Frontal cortex (tissue), 4 donors: ENCODE measurements at places on chromosomes 7 and 10.

DNA sequence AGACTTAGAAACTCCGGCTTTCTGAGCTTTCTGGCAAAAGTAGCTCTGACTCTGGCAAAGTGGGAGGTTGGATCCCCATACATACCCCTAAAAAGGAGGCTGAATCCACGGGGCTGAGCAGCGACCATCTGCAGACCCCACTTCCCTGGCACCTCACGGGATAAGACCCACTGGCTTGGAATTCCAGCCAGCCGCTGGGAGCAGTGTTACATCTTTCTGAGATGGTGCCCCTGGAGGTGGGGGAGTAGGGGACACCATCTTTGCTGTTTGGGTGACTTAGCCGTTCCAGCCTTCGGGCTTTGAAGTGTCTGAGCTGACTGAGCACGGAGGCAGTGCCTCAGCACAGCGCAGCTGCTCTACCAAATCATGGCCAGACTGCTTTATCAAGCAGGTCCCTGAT is 45.0 kb upstream of the GRM3 start:
- DNase-seq = no peak

GRCh38 chr10:94129393-94130130 is 135.8 kb downstream of the PLCE1 start:
- DNase-seq = peak; percentile 14

DNA sequence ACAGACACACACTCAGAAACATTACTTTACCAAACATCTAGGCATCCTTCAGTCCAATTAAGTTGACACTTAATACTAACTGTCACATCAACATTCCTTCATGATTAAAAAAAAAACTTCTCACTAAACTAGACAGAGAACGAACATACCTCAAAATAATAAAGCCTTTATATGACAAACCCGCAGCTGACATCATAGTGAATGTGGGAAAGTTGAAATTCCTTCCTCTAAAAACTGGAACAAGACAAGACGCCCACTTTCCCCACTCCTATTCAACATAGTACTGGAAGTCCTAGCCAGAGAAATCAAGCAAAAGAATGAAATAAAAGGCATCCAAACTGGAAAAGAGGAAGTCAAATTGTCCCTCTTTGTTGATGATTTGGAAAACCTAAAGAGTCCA is 96.9 kb upstream of the PPP1R9A start:
- DNase-seq = no peak

DNA sequence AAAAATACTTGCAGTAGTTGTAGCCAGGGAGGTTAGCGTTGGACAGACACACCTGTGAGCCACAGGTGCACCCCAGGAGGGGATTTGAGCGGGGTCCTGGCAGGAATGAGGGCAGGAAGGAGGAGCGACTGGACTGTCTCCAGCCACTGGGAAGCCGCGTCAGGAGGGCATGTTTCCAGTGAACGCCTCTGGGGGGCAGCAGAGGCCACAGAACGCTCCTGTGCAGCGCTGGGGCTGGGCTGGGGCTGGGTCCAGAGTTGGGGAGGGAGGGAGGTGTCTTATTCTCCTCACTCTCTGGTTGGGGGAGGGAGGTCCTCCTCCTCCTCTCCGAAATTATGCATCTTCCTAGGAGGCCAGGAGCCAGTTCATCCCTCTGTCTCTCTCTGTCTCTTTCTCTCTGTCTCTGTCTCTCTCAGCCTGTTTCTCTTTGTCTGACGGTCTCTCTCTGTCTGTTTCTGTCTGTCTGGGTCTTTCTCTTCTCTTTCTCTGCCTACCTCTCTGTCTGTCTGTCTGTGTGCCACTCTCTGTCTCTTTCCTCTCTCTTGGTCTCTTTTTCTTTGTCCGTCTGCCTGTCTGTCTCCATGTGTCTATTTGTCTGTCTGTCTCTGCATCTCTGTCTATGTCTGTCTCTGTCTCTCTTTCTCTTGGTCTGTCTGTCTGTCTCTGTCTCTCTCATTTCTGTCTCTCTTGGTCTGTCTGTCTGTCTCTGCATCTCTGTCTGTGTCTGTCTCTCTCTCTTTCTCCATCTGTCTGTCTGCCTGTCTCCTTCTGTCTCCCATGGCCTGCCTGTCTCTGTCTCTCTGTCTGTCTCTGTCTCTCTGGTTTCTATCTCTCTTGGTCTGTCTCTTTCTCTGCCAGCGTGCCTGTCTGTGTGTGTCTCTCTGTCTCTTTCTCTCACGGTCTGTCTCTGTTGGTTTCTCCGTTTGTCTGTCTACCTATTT is 9.9 kb upstream of the PSMG3 start:
- peak; percentile 83 for DNase-seq

DNA sequence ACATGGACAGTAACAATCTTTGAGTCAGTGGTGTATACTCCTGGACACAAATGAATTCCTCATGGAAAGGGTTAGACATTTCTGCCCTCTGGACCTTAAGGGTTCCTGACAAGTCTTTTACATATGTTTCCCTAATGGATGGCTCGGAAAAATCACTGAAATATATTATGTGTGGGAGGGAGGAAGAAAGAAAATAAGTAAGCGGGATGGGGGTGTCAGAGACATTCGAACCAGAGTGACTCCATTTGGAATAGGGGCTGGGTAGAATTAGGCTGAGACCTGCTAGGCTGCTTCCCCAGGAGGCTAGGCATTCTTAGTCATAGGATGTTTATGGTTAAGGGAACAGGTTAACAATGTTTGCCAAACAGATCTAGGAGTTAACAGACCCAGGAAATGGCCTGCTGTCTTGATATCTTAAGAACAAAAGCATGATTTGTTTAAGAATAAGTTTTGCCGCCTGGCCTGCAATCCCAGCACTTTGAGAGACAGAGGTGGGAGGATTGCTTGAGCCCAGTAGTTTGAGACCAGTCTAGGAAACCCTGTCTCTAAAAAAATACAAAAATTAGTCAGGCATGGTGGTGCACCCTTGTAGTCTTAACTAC is 1241.7 kb downstream of the TYW1 start:
- DNase-seq = no peak

- no peak for DNase-seq
Observed at GRCh38 chr10:103374263-103374662, 6.5 kb downstream of the TAF5 start.

DNA sequence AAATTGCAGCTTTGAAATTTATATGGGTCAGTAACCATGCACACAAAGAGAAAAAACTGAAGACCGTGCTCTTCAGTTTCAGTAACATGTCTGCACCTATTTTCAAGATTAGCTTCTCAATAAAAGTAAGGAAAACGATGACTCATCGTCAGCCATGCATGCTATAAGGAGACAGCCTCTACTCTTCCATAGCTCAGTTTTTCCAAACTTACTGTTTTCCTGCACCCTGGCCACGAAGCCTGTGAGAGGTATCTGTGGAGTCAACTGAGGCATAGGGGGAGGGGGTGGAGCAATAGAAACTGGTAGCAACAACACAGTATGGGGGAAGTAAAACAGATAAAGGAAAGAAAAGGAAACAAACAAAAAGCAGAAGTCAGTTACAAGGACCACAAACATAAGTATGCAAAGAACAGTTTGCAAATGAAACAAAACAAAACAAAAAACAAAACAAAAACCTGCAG is 58.0 kb downstream of the PDSS1 start:
- no peak for DNase-seq

GRCh38 chr10:24622781-24623301 is 100.8 kb downstream of the ARHGAP21 start:
- DNase-seq = no peak

DNA sequence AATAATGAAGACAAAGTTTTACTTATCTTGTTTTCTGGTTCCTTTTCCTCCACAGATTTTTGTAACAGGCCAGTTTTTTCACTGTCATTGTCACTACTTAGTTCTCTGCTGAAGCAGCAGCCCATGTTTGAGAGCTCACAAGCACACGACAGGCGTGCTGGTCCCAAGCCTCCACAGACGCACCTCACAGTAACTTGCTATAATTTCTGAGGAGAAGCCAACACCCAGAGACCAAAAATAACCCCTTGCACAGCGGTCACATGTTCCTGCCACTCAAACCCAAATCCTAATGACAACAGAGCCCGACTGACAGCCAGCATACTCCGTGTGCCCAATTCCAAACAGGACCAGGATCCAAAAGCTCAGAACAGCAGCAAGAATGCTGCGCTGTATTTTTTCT is 58.5 kb downstream of the LARP4B start:
- DNase-seq = no peak

DNA sequence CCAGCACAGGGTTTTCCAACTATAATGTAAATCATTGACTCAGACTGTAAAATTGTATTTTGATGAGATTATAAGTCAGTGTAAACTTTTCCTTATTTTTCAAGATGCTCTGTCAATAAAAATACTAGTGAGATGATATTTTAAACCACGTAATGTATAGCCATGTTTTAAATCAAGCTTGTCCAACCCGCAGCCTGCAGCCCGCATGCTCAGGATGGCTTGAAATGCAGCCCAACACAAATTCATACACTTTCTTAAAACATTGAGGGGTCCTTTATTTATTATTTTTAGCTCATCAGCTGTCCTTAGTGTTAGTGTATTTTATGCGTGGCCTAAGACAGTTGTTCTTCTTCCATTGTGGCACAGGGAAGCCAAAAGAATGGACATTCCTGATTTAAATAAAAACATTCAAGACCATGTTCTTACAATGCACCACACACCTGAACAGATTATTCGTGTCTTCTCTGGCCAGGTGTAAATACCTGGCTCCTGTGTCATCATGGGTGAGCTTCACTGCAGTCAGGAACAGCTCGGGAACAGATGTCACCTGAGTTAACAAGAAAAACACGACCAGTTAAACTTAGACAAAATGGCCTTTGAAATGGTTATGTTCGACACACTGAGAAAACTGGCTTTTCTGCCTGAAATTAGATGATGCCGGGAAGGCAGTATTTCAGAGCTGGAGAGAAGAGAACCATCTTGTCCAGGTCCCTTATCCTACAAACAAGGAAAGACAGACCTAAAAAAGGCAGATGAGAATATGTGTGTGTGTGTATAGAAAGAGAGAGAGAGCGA is 5.9 kb downstream of the PITRM1 start:
- DNase-seq = no peak

- DNase-seq = no peak
Observed at GRCh38 chr7:98559958-98560357, 57.1 kb upstream of the NPTX2 start.

GRCh38 chr7:1268866-1269265 is 36.2 kb downstream of the UNCX start:
- DNase-seq = no peak

GRCh38 chr7:134477954-134478353 is 19.1 kb upstream of the AKR1B1 start:
- DNase-seq = no peak

DNA sequence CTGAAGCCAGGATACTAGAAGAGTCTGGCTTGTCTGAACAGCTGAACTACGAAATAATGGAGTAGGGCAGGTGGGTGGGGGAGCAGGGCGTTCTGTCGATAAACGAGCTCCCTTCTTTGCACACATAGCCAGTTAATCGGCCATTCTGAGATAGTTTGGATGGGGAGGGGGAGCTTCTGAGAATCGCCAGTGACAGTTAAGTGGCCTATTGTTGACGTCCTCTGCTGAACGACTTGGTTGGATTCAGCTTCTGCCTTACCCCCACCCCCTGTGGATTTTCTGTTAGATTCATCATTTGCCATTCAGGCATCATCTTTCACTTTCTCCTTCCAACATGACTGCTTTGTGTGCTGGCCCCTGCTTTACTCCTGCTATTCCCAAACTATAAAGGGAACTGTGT is 520 bp downstream of the CPA5 start:
- no peak for DNase-seq

DNA sequence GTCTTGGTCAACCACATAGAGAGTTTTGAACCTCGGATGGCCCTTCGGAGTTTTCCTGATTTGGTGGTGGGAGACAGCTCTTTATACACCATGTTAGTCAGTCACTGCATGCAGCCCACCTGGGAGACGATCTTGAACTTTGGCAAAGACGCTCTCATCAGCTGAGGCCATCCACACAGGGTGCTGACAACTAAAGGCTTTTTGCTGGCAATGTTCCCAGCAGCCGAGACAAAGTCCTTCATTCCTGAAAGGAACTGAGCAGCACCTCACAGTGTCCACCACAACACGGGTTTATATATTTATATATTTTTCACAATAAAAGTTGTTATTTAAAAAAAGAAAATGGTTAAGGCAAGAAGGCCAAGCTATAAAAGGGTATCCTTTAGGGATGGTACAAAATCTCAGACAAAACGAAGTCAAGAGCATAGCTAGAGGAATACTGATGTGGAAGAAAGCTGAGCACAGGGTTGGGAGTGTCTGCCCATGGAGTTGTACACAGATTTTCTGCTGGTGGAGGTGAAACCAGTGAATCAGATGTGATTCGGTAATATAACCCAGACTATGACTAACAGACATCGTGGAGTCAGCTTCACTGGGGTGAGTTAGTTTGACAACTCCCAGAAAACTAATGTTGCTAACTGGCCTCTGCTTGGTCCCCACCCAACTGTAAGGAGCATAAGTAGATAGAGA is 27.4 kb upstream of the CAPZA2 start:
- DNase-seq = no peak

DNA sequence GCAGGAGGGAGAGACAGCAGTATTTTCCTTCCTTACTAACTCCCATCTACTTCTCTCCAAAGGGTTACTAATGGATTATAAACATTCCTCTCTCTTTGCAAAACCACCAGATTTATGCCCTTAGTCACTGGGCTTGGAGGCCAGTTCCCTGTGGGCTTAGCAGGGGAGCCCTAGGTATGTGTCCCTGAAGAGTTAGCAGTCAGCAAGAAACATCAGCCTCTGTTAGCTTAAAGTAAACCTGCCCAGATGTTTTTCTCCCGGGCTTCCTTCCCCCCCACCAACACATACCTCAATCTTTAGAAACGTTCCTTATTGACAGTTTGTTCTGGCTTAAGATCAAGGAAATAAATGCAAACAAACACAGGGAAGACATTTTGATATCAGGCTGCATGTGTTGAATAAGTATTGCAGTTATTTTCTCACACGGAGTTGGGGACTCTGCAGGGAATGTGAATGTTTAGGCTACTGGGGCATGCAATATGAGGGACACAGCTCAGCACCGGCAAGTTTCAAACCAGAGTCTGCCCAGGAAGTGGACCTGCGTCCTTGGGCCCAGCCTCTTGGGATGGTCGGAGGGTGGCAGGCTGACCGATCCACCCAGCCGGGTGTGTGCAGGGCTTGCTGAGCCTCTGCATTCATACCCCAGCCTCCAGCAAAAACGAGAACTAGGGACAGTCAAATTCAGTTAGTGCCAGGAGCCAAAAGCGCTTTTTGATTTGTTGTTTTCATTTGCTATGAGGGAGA is 252.0 kb upstream of the GRB10 start:
- DNase-seq = no peak

DNA sequence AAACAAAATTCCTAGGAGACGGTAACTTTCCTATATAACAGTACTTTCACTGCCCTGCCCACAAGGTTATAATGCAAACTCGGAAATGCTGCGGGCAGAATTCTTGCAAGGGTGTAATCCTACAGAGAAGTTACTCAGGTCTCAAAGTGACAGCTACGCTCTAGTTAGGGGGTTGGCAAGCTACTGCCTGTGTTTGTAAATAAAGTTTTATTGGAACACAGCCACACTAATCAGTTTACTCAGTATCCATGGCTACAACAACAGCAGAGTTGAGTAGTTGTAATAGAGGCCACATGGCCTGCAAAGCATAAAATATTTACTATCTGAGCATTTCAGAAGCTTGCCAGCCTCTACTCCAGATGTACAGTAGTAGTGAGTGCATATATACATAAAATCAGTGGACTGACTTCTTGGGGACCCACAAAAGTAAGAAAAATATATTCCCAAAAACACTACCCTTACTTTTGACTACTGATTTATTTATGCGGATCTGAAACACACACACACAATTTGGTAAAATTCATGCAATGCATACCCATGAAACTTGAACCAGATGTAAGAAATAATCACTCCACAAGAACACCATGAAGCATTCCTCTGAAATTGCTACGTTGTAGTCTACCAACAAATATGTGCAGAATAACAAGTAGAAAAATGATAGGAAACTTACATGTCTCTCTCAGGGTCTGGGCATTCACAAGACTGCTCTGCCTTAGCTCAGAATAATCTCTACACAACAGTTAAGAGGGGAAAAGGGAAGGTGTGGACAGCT is 53.0 kb downstream of the SMURF1 start:
- DNase-seq = no peak
